Vagina (tissue), 2 donors: ENCODE measurements at places on chromosomes 12 and 14.

DNA sequence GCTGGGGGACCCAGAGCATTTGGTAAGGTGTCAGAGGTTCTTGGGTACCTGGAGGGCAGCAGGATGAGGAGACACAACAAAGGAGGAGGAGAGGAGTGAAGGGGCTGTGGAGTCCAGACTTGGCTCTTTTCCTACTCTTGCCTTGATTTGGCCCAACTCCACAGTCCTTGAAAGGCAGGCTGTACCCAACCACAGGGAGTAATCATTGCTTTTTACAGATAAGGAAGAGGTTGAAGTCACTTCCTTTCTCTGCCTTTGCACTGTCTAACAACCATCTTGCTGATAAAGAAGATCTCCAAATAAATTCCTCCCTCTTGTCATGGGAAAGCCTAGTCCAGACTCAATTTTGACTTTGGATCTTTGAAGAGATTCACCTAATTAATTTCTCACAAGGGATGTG is 226.8 kb upstream of the HMGA2 start:
- DNase-seq: no peak

- DNase-seq: no peak
Measured at GRCh38 chr14:99571303-99571986, 32.6 kb downstream of the CCDC85C start.

DNA sequence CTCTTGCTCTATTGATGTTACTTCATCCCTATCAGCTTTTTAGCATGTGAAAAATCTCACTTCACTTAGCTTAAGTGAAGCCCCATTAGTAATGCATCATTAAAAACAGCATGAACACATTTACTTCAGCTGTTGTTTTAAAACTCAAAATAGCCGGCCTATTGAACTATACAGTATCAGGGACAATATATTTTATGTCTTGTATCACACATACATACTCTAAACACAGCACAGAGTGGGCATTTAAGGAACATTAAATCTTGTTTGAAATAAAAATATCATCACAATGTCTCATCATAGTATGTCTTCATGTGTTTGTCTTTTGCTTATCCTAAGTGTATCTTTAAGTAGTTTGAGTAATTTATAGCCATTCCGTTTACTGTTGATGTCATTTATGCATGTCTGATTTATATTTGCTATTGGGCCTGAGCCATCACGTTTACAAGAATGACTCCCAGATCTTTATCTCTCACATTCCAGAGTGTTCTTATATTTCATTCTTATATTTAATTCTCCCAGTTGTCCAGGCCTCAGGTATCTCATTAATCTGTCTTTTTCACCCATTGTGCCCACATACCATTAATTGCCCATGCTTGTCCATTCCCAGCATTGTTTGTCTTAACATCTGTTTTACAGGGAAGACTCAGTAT is 57.5 kb downstream of the ARHGAP5 start:
- DNase-seq: no peak

DNA sequence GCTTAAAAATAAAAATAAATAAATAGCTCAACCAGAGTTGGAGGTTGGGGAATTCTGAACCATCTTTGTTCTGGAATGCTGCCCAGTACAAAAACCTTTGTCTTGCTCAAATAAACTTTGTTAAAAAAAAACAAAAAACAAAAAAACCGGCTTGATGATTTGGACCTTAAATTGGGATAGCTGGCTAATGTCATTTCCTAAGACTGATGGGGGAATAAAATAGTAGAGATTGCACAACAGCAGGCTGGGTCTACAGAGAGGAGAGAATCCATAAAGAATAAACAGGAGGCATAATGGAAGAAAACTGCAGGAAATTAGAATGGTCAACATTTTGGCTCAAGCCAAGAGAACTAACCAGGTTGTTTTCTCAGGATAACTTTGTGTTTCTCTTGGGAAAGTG is 370.9 kb downstream of the AEBP2 start:
- no peak for DNase-seq

GRCh38 chr14:67831113-67831512 is 11.5 kb downstream of the RAD51B start:
- DNase-seq: no peak

GRCh38 chr14:64702493-64703394 is 1.5 kb upstream of the PLEKHG3 start:
- no peak for DNase-seq

DNA sequence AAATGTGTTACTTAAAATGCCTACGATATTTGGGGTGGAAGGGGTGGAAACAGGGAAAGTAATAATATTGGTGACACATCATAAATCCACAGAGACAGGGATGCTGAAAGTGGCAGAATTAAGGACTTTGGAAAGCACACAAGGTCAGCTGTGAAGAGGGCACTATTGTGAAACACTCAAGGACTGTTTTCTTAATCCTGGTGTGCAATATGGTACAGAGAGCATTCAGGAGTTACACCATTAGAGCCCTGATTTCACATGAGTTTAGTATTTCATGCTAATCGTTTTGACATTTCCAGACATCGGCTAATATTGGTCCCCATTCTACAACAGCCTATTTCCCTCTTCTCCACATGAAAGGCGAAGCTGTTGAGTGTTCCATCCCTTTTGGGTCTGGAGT is 219.2 kb downstream of the MSRB3 start:
- DNase-seq: no peak

GRCh38 chr12:6626654-6627283 is 9.0 kb downstream of the LPAR5 start:
- no peak for DNase-seq

GRCh38 chr12:48044396-48044795 is 40.1 kb upstream of the COL2A1 start:
- no peak for DNase-seq

- DNase-seq: no peak
Measured at GRCh38 chr14:75022655-75023054, 19.9 kb downstream of the EIF2B2 start.

DNA sequence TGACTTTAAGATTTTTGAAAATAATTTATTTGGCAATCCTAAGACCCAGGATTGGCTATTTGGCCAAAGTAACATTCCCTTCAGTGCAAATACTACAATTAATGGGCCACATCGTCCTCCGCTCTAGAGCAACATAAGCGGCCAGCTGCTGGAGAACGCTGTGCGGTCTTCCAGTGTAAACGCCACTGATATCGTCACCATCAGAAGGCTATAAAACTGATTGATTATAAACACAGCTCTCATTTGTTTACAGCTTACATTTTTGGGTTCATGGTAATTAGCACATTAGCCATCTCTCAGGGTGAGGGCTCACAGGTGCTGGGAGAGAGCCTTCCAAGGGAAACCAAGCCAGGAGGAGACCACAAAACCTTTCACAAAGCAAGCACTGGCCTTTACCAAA is 130.1 kb upstream of the BMP4 start:
- DNase-seq: no peak

DNA sequence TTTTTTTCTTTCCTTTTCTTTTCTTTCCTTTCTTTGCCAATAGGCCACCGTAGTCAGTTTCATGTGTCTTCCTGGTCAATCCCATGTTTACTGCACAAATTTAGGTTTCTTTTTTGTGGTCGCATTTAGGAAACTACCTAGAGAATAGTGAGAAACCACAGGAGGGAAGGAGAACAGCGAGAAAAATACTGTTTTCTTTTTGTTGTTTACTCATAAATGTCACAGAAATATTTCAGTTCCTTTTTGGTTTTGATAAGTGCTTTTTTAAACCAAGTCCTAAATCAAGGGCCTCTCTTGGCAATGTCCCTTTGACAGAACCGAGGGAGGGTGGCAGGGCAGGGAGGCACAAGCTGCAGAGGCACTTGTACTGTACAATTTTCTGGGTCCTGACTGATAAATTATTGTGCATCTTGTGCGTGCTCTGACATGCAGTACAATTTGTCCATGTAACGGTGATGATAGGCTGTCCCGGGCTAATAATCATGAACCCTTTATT is 326.1 kb downstream of the CACNA1C start:
- DNase-seq: no peak

- no peak for DNase-seq
Measured at GRCh38 chr12:79020106-79020505, 155.5 kb downstream of the SYT1 start.

GRCh38 chr12:6425590-6426531 is 18.9 kb upstream of the CD27 start:
- no peak for DNase-seq

GRCh38 chr14:85438001-85438400 is 91.9 kb upstream of the FLRT2 start:
- no peak for DNase-seq

DNA sequence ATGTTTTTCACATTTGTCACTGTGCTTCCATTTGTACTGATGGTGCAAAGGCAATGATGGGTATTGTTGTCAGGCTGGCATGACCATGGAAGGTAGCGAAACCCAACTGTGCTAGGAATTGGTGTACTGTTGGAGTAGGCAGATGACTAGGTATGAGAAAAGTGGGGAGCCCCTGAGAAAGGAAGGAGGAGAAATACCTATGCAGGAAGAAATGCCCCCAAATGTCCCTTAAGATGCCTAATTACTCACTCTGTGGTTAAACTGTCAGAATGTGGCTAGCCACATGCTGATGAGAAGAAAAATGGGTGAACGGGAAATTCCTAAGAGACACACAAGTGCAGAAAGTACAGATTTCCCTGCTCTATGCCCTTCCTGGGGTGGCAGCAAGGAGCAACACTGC is 339.1 kb downstream of the TMEM132D start:
- no peak for DNase-seq

DNA sequence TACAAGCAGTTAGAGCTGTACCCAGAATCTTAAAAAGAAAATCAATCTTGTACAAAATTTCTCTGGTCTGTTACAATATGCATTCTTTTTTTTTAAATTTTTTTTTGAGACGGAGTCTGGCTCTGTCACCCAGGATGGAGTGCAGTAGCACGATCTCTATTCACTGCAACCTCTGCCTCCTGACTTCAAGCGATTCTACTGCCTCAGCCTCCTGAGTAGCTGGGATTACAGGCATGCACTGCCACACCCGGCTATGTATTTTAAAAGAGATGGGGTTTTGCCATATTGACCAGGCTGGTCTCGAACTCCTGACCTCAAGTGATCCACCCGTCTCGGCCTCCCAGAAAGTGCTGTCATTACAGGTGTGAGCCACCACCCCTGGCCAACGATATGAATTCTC is 4.1 kb downstream of the FBXO33 start:
- DNase-seq: no peak

GRCh38 chr14:56195704-56196103 is 77.5 kb downstream of the PELI2 start:
- no peak for DNase-seq

- DNase-seq: no peak
Measured at GRCh38 chr12:113996026-113996425, 29.9 kb upstream of the RBM19 start.

DNA sequence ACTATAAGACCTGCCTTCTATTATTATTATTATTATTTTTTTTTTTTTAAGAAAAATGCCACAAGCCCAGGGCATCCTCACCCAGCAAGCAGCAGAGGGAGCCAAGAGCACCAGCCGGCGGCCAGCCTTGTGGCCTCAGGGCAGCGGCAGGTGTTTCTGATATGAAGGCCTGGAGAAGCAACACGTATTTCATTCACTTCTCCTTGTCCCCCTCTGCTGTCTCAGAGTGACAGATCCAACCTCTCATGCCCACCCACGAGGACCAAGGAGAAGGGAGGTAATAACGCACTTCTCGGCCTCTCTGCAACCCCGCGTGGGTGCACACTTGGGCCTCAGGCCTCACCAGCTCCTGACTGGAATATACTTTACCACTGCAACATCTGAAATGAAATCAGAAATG is 25.4 kb downstream of the CDC42BPB start:
- DNase-seq: no peak

GRCh38 chr12:26520109-26520508 is 312.9 kb downstream of the ITPR2 start:
- no peak for DNase-seq

DNA sequence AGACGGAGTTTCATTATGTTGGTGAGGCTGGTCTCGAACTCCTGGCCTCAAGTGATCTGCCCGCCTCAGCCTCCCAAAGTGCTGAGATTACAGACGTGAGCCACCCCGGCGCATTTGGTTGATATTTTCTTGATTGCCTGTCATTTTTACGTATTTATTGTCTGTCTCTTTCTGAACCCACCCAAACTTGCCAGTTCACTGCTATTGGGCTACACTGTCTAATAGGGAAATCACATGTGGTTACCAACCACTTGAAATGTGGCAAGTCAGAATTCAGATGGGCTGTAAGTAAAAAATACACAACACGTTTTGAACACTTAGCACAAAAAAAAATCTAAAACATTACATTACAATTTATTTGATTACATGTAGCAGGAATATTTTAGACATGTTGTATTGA is 2.1 kb downstream of the WSB2 start:
- no peak for DNase-seq

GRCh38 chr14:24231263-24232120 is 675 bp downstream of the NEDD8 start:
- no peak for DNase-seq

DNA sequence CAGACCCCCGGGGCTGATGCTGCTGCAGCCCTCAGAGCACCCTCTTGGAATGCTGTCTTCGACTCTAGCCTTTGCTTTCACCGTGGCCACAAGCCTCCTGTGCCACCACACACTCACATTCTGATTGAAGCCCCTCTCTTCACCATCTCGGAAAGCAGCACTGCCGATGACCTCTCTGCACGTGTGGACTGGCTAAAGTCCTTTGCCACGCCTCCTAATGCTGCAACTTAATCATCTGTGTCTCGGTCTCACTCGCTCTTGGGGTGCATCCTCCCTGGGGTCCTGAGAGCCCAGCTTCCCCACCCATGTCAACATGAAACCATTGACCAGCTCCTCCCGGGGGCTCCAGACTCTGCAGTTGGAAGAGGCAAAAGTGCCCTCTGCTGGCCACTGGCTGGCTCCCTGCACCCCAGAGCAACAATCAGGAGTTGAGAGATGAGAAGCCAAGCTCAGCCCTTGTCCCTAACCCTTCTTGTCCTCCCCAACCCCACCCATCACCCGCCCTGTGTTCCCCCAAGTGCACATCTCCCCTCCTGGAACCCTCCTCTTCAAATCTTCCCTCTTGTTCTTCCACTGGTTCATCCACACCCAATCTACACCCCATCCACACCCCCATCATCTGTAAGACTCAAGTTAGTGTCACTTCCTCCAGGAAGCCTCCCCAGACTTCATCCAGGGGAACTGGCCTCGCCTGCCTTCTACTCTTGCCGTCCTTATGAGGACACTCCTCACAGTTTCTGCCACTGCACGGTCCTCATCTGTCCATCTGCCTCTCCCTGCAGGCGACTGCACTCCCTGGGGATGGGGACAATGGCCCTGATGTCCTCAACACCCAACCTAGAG is 23.6 kb upstream of the FAM181A start:
- no peak for DNase-seq
